Right atrium auricular region (tissue), 2 donors: ENCODE measurements at places on chromosomes 1 and 21.

- DNase-seq: no peak
- no peaks in the 10 kb centered on the region for H3K4me1 ChIP-seq
- H3K4me3 ChIP-seq: no peak overlapping the region
- H3K36me3 ChIP-seq: no peaks in the 10 kb centered on the region
Observed at GRCh38 chr1:87100271-87100670, 185.8 kb downstream of the HS2ST1 start.

DNA sequence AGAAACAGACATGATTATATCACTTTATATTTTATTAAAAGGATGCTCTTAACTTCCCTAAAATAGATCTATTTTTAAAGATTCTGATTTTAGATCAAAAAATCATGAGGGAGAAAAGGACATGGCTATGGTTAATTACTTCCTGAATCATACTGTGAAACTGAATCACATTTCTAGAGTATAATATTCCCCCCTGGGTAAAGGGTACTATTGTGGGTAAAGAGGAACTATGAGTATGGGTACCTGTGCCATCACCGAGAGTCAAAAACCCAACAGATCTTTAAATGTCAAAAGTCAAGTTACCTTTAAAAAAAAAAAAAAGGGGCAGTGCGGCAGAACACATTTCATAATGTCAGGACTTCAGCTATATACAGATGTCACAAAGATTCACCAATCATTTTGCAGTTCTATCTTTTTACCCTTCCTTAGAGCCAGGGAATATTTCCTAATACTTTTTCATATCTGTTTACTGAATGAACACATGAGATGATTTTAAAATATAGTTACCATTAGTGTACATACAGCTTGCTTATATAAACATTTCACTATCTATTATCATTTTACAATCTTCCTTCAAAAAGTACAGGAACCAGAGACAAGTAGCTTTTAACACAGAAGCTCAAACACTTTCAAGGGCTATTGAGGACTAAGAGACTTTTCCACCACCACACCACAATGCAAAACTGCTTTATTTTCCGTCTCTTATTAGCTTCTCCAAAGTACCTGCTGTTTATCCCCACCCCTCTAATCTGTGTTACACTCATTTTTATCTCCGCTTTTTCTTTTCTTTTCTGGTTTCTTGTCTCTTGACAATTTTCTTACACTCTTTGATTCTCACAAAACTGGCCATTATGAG lies 45.0 kb downstream of the EVI5 start:
- H3K4me1 ChIP-seq: no peaks in the 10 kb centered on the region
- H3K27ac ChIP-seq: no peak overlapping the region
- H3K27me3 ChIP-seq: no peaks in the 10 kb centered on the region
- no peak overlapping the region for H3K4me3 ChIP-seq
- no peak for DNase-seq

DNA sequence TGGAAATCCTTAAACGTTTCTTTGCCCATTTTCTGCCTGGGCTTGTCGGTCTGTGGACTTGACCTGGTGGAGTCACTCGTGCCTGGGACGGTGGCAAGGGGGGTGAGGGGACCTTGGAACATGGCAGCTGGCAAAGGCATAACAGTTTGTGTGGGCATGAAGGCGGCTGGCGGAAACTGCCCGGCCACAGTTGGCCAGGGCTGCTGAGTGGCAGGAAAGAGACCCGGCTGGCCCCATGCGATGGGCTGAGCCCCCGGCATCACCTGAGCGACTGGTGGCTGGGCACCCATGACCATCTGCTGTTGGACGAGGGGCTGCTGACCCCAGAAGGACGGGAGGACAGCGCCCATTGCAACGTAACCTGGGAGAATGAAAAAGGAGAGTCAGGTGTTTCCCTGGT lies 49.3 kb upstream of the C8B start:
- H3K4me3 ChIP-seq: no peak overlapping the region
- no peak for DNase-seq
- no peaks in the 10 kb centered on the region for H3K27me3 ChIP-seq
- H3K27ac ChIP-seq: no peak overlapping the region
- no peaks in the 10 kb centered on the region for H3K36me3 ChIP-seq

DNA sequence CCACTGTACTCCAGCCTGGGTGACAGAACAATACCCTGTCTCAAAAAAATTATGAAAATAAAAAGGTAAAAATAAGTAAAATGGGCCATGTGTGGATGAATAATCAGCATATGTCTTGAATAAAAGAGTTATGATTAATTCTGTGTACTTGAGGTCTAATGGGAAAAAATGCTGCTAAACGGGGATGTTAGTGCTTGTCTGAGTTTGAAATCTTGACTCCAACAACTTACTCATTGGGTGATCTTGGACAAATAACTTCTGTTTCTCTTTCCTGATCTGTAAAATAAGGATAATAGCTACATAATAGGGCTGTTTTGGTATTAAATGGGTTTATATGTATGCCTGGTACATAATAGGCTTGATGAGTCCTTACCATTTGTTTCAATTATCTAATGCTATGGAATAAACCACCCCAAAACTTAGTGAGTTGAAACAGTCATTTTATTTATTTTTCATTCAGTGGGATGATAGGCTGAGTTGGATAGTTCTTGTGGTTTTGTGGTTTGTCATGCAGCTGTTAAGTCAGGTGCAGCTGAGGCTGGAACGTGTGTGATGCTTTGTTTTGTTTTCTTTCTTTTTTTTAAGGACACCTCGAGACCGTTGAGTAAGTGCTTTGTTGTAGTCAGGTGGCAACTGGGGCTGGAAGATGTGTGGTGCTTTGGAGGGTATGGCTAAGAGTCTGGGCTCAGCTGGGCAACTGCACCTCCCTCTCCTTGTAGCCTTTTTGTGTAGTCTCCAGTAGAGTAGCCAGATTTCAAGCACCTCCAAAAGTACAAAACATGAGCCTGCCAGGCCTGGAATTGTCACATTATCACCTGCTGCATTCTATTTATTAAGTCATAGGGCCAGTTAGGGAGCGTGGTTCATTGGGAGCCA lies 4.9 kb downstream of the MDM4 start:
- H3K36me3 ChIP-seq: peaks cover 8% of the 10 kb centered on the region
- DNase-seq: no peak
- H3K27ac ChIP-seq: no peak overlapping the region
- H3K27me3 ChIP-seq: no peaks in the 10 kb centered on the region
- H3K4me3 ChIP-seq: no peak overlapping the region
- H3K4me1 ChIP-seq: no peaks in the 10 kb centered on the region

DNA sequence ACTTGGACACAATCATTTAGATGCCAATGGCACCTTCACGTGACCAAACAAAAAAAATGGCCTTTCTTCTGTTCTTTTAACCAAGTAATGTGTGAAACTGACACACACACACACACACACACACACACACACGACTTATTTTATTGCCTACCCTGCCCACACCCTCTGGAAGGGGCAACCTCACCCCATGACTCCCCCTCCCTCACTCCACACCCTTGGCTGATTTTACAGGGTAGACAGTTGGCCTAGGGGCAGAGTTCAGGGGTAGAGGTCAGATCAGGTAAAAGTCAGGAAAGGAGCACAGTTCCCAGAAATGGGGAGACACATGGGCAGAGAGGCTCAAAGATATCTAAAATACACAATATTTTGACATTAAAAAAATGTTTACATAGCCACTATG lies 144.8 kb upstream of the GJB5 start:
- no peaks in the 10 kb centered on the region for H3K27me3 ChIP-seq
- H3K4me3 ChIP-seq: no peak overlapping the region
- DNase-seq: no peak
- H3K36me3 ChIP-seq: no peaks in the 10 kb centered on the region
- no peak overlapping the region for H3K27ac ChIP-seq
- H3K4me1 ChIP-seq: no peaks in the 10 kb centered on the region

DNA sequence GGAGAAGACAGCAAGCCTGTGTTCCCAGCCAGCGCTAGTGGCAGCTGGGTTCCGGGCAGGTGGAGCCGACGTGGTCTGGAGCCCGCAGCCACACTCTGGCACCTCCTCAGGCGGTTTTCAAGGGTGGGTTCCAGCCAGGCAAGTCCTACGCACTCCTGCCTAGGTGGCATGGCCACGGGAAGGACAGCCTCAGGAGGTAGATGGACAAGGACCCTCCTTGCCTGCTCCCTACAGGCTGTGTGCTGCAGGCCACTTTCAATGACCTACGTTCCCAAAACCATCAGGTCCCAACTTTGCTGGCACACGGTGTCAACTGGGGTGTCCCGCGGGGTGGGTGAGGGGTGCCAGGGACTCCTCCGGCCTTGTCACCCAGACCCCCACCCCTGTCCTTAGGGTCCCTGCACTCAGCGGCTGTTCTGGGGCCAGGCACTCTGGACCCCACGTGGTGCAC lies 6.7 kb upstream of the PTGER3 start:
- H3K27ac ChIP-seq: no peak overlapping the region
- H3K4me1 ChIP-seq: no peaks in the 10 kb centered on the region
- peaks cover 17% of the 10 kb centered on the region for H3K36me3 ChIP-seq
- no peaks in the 10 kb centered on the region for H3K27me3 ChIP-seq
- H3K4me3 ChIP-seq: no peak overlapping the region
- no peak for DNase-seq

GRCh38 chr1:16022393-16022792 lies 557 bp downstream of the CLCNKA start:
- peak overlapping the region; percentile 94 for H3K27ac ChIP-seq
- no peak overlapping the region for H3K4me3 ChIP-seq
- H3K4me1 ChIP-seq: no peaks in the 10 kb centered on the region

DNA sequence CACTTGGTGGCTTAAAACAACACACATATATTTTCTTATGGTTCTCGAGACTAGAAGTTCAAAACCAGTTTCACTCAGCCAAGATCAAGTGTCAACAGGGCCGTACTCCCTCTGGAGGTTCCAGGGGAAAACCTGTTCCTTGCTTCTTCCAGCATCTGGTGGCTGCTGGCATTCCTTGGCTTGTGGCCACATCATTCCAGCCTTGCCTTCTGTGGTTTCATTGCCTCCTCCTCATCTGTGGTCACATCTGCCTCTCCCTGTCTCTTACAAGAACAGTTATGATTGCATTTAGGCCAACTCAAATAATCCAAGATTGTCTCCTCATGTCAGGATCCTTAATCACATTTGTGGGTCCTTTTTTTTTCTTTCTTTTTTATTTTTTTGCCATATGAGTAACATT lies 240.7 kb upstream of the HOOK1 start:
- H3K4me3 ChIP-seq: no peak overlapping the region
- DNase-seq: no peak
- H3K36me3 ChIP-seq: no peaks in the 10 kb centered on the region

- H3K27ac ChIP-seq: peak overlapping the region; percentile 94
- H3K36me3 ChIP-seq: peaks cover under 1% of the 10 kb centered on the region
- H3K4me3 ChIP-seq: peak overlapping the region; percentile 82
- H3K4me1 ChIP-seq: no peaks in the 10 kb centered on the region
Observed at GRCh38 chr1:155125946-155126555, 1.6 kb upstream of the EFNA1 start.

DNA sequence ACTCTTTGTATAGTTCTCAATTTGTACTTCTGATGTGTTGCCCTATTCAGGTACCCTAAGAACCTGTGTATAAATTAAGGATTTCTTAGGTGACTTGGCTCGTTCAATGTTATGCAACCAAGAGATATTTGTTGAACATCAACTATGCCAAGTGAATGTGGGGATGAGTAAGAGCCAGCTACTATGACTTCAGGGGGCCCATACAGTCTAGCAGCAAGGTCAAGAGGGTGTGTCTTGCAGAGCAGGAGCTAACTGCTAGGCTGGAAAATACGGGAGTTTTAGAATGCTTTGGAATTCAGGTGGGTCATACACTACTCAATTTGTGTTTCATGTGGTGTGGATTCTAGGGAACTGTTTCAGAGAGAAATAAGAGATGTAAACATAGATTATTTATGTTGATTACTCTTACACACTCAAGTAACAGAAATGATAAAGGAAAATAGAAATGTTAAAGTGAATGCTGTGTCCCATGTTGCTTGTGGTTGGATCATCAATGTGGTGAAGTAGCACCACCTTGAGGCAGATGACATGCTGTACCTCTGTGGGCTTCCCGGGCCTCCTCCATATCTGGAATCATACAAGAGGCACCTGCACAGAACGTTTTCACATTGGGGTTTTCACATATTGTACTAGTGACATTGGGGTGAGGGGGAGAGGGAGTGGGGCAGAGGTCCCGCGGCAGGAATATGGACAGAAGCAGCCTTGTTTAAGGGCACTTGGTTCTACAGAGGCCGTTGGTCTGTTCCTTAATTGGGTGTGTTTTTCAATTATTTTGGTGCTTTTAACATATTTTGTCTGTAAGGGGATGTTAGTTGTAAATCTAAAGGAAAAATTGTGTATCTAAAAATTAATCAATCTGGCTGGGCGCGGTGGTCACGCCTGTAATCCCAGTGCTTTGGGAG lies 12.4 kb downstream of the ARPC5 start:
- no peak overlapping the region for H3K27ac ChIP-seq
- H3K4me3 ChIP-seq: no peak overlapping the region
- H3K27me3 ChIP-seq: no peaks in the 10 kb centered on the region
- no peak for DNase-seq
- peaks cover 23% of the 10 kb centered on the region for H3K36me3 ChIP-seq

GRCh38 chr1:18571275-18571674 lies 59.4 kb upstream of the PAX7 start:
- no peaks in the 10 kb centered on the region for H3K4me1 ChIP-seq
- H3K27me3 ChIP-seq: no peaks in the 10 kb centered on the region
- no peak for DNase-seq
- no peak overlapping the region for H3K4me3 ChIP-seq

DNA sequence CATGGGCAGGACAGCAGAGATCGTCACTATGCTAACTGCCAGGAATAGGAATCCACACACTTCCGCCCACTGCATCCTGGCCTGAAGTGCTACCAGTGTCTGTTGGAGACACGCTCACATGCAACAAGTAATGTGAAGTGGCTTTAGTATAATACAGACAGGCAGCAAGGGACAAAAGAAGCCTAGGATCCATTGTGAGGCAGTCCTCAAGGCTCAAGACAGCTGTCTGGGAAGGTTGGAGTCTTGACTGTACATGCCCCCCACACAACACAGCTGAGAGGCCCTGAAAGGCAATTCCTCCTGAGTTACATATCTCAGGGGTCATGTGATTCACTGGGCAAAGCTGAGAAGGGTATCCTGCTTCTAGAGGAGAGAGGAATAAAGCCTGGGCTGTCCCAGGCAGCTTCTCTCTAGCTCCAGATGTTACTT lies 39.9 kb upstream of the CD1D start:
- no peaks in the 10 kb centered on the region for H3K27me3 ChIP-seq
- DNase-seq: peak; percentile 16
- no peak overlapping the region for H3K27ac ChIP-seq
- H3K4me3 ChIP-seq: no peak overlapping the region

- DNase-seq: no peak
- H3K4me3 ChIP-seq: no peak overlapping the region
- H3K27ac ChIP-seq: no peak overlapping the region
Observed at GRCh38 chr1:15540186-15540585, 13.5 kb downstream of the DNAJC16 start.
